ENCODE measurements at places on chromosomes 12 and 14.

- ATAC-seq = no peak
Observed at GRCh38 chr12:77064896-77065360, 441 bp downstream of the E2F7 start.

DNA sequence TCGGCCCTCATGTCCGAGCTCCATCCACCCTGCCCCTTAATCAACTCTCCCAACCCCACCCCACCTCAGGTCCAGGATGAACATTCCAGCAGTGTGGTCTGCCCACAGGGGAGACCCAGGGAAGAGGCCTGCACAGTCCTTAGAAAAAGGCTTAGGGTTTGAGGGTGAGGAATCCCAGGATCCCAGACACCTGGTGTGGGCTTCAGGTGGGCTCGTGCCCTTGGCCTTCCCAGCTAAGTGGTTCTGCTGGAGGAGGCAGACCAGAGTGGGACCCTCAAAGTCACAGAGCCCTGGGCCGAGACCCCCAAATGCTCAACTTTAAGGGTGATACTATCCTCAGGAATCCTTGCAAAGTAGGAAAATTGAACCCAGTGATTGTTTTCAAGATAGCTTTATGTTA is 25.4 kb upstream of the PPP2R5C start:
- ATAC-seq = no peak

GRCh38 chr14:59969319-59969718 is 49.4 kb downstream of the LRRC9 start:
- no peak for ATAC-seq

DNA sequence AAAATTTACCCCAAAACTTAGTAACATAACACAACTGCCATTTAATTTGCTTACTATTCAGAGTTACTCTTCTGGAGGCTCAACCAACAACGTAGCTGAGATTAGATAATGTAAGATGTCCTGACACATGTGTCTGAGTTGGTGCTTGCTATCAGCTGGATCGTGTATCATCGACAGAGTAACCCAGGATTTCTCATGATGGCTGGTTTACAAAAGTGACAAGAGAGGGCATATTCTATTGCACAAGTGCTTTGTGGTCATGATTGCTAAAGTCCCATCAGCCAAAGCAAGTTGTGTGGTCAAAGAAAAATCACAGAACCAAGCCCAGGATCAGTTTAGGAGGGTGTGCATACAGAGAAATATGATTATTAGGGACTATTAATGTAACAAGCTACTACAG is 73.4 kb downstream of the CAPZA3 start:
- ATAC-seq = no peak

- no peak for ATAC-seq
Observed at GRCh38 chr12:52058631-52059361, 7.6 kb downstream of the NR4A1 start.

DNA sequence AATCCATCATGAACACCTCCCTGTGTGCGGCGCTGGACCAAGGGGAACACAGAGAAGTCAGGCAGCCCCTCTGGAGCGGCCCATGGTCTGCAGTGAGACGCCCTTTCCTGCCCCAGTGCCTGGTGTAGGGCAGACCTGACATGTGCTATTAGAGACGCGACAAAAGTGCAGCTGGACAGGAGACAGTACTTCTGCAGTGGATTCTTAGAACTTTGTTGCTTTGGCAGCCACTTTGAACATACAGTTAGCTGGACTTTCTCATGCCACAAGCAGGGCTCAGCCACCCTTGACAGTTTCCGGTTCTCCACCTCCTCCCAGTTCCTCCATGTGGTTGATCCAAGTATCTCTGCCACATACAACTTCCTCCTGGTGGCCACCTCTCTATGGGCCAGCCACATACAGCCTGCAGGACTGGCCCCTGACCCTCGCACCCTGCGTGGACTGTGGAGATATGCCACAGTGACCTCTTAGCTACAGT is 45.9 kb downstream of the LGMN start:
- no peak for ATAC-seq

DNA sequence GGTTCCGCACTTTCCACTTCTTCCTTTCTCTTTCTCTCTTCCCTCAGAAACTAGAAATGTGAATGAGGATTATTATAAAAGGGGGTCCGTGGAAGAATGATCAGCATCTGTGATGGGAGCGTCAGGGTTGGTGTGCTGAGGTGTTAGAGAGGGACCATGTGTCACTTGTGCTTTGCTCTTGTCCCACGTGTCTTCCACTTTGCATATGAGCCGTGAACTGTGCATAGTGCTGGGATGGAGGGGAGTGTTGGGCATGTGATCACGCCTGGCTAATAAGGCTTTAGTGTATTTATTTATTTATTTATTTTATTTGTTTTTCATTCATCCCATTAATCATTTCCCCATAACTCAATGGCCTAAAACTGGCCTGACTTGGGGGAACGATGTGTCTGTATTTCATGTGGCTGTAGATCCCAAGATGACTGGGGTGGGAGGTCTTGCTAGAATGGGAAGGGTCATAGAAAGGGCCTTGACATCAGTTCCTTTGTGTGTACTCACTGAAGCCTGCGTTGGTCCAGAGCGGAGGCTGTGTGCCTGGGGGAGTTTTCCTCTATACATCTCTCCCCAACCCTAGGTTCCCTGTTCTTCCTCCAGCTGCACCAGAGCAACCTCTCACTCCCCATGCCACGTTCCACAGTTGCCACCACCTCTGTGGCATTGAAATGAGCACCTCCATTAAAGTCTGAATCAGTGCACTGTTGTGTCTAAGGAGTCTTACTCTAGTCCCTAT is 4.6 kb upstream of the ATN1 start:
- ATAC-seq = no peak

DNA sequence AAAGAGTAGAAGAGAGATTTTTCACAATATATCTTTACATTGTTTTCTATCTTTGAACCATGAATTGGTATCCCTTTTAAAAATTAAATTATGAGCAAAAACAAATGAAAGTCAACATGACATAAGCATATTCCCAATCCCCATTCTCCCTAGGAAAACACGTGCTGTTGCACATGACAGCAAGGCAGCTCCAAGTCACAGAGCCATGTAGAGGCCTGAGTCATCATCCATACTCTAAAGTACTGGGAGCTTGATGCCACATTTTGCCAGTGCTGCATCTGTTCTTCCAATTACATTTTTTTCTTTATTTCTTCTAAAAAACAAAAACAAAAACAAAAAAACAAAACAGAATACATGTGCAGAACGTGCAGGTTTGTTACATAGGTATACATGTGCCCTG is 115.2 kb downstream of the ITPR2 start:
- ATAC-seq = no peak

GRCh38 chr12:127241072-127241817 is 1025.7 kb upstream of the TMEM132C start:
- peak; percentile 96 for ATAC-seq

DNA sequence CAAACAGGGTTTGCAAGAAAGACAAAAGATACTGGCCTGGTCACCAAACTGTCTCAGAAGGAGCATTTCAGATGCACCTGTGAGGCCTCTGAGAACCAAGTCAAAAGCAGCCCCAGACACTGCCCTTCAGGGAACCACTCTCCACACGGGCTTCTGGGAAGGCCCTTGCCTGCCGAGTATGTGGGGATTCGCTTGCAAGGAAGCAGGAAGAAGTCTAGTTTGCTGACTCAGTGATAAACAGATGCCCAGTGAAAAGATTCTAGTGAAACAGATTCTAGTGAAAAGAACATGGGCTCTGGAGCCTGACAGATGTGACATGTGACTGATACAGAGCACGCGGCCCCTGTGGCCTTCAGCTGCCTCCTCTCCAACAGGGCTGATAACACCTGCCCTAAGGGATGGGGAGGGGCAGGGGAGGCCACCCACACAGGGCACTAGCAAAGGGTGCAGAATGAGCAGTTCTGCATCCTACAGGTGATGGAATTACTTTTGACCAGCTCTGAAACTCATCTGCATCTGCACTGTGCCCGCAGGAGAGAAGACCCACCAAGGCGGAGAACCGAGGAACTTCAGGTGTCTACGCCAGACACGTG is 19.1 kb downstream of the AMN start:
- no peak for ATAC-seq

- ATAC-seq = peak; percentile 53
Observed at GRCh38 chr14:68633131-68633991, 159.5 kb downstream of the ZFP36L1 start.

- no peak for ATAC-seq
Observed at GRCh38 chr12:107318556-107318805, 225.1 kb upstream of the CRY1 start.

DNA sequence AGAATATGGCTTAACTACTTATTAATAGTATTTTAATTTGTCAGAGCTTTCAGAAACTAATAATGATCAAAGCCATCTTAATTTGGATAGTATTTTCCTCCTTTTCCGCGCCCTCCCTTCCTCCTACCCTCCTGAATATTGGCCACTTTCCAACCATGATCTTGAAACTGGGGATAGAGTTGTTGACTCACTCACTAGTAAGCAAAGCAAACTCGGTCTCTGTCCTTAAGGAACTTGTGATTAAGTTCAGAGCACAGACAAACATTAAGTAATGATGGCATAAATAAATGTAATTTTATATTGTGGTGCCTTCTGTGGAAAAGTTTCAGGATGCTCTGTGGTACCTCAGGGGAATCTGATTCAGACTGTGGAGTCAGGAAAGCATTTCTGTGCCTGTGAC is 75.7 kb downstream of the LRRK2 start:
- ATAC-seq = no peak

DNA sequence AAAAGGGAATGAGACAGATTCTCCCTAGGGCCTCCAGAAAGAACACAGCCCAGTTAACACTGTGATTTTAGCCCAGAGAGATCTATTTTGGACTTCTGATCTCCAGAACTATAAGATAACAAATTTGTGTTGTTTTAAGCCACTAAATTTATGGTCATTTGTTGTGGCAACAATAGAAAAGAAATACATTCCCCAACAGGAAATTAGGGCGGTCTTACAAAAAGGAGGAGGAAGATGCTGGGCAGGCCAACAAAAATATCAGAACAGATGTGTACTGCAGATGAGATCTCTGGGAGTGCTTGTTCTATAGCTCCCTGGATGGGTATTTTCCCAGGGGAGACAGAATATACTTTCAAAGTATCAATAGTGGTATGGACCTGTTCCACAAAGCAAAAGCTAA is 32.0 kb upstream of the SOCS2 start:
- ATAC-seq = no peak

DNA sequence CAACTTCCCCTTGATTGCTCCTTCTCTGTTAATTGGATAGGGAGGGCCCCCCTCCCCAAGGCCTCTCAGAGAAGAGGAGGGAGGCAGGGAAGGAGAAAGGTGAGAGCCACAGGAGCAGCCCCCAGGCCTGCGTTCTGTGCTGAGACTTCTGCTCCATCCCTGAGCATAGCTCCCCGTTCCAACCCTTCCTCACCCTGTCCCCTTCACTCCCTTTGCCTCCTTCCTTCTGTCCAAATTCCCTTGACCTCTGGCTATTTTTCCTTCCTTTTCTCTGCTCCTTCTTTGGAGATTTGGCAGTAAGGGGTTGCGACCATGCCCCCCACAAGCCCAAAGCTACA is 788 bp upstream of the ASIC1 start:
- no peak for ATAC-seq

- no peak for ATAC-seq
Observed at GRCh38 chr14:83992857-83993256, 1537.1 kb upstream of the FLRT2 start.

All from motor neuron (in vitro differentiated cells).